Skin of body (tissue), 3 donors: ENCODE measurements at places on chromosomes 11 and 22. TPM values are rescaled to one million over a fixed set of nuclear protein-coding genes. Genes with fewer than 3 reads are reported as not detected.

DNA sequence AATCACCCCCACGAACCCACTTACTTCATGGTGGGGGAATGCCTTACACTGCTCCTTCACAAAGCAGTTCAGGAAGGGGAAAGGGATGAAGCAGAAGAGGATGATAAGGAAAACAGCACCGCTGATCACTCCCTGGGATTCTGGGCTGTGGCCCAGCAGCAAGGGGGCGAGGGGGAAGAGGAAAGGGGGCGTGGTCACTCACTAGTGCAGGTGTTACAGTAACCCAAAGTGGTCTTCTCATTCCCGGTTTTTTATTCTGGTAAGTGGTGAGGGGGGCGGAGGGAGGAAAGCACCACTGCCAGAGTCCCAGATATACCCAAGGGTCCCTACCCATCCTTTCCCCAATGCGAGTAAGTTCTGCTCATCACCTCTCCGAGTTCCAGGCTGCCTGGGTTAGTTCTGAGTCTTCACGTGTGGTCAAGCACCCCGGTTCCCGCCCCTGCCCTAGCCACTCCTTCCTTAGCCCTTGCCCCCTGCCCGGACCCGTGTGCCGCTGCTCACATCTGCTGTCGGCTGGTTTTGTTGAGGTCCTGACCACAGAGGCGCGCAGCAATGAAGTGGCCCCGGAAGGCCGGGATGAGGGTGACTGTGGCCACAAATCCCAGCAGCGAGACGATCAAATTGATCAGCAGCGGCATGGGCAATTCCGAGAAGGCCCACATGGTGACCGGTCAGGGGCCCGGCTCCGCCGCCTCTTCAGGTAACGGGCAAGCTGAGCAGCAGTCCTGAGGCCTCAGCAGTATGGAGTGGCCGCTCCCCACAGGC lies 477 bp downstream of the DPAGT1 start:
- DNase-seq, result peak; percentile 14

DNA sequence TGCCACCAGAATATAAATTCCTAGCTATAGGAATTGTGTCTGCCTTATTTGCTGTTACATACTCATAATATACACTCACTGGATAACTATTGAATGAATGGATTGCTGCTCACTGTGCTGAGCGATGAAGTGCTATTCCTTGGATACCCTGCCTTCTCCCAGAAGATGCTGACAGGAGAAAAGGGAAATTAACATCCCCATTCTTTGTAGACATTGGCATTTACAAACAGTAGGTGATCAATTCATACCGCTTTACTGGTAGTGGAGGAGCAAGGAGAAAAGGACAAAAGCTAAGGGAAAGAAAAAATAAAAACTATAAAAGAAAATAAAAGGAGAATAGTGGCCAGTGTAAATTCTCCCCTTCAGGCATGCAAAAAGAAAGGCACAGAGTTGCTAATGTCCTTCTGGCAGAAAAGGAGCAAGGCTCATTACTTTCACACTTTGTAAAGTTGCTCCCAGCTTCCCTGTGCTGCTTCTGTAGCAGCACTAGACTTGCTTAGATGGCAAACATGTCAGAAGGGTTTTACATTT lies 183.0 kb downstream of the LUZP2 start:
- DNase-seq, result no peak

Gene LRRC74B
- total RNA-seq, result 0.20 TPM

DNA sequence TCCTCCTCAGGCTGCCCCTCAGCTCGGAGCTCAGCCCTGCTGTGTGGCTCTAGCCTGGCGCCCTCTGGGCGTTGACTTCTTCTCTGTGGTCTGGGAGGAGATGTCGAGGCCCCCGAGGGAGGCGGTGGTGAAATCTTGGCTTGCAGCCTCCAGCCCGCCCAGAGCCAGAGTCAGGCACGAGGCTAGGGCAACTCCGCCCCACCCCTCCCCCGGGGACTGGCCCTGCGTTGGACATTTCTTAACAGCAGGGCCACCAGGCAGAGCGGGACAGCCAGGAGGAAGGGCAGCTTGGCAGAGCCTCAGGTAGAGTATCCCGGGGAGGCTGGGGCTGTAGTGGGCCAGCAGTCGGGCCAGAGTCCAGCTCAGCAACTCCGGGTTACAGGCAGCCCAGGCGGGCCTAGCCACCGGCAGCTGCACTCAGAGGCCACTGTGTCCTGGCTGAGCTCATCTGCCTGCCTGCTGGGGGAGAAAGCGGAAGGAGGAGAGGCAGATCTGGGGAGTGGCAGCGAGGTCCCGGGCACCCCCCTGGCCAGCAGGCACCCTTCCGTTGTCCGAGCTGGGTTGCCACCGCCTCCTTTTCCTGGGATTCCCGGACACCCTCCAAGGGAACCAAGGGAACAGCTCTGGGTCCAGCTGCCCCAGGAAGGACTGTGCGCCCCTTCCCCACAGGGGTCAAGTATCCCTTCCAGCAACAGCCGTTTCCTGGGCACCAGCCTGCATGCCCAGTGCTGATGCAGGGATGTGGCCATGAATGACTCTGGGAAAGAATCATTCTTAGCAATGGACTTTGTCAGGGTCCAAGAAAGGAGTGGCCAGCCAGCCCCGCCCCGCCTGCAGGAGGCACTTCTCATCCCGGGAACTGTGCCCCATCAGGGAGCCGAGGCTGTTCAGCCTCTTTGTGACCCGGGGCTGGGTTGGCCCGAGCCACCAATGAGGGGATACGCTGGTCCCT lies at the start of gene ALDH3B1:
Gene ALDH3B1 (plus strand): TSS at position 238 of the 952 bp plus-strand sequence. CDS start 4,971 bp downstream, outside the sequence.
- DNase-seq, result no peak

Gene CASP5
- total RNA-seq, result 0.39 TPM

GRCh38 chr22:50528682-50529415 lies 963 bp downstream of the TYMP start:
- no peak for DNase-seq

GRCh38 chr22:29627196-29627535 lies 23.7 kb downstream of the NF2 start:
- DNase-seq, result no peak

DNA sequence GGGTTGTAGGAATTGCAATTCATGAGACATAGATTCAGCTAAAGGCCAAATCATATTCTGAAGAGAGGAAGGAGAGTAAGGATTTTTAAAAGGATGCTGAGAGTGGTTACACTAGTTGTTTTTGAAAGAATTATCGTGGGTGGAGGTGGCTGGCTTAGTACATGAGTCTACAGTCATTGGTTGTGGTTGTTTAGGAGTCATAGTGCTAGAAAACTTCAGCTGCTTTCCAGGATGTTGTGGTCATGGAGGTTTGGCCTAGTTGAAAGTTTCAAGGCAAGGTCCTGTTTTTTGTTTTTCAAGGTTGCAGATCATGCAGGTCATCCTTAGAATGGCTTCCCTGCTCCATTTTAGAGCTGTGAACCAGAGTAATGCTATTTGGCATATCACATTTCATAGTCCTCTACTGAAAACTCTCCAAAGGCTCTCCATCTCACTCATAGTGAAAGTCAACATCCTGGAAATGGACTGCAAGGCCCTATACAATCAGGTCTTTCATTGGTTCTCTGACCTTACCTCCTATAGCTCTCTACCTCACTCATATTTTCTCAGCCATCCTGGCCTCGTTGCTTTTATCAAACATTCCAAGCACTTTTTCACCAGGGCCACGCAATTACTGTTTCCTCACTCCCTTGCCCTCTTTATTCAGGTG lies 26.1 kb upstream of the ZBTB44 start:
- no peak for DNase-seq

Gene UQCR10
- 52.8 TPM for total RNA-seq

- no peak for DNase-seq
Observed at GRCh38 chr22:50171319-50171964, 911 bp downstream of the PANX2 start.

DNA sequence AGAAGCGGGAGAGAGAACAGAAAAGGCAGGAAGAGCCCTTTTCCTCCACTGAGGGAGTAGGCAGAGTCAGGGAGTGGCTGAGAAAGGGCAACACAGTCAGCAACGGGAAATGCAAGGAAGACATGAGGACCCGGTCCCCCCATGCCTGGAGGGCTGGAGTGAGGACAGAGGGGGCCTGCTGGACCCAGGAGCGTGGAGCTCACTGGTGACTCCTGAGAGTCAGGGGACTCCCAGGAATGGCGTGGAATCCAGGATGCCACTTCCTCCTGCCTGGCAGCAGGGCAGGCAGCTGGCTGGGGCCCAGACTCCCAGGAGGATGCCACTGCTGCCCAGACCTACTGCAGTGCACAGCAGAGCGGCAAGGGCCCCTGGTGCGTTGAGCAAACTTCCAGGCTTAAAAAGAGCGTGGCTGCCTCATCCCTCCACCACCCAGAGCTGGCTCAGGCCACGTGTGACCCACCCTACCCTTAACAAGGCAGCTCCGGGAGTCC lies 11.3 kb downstream of the C11orf21 start:
- no peak for DNase-seq

DNA sequence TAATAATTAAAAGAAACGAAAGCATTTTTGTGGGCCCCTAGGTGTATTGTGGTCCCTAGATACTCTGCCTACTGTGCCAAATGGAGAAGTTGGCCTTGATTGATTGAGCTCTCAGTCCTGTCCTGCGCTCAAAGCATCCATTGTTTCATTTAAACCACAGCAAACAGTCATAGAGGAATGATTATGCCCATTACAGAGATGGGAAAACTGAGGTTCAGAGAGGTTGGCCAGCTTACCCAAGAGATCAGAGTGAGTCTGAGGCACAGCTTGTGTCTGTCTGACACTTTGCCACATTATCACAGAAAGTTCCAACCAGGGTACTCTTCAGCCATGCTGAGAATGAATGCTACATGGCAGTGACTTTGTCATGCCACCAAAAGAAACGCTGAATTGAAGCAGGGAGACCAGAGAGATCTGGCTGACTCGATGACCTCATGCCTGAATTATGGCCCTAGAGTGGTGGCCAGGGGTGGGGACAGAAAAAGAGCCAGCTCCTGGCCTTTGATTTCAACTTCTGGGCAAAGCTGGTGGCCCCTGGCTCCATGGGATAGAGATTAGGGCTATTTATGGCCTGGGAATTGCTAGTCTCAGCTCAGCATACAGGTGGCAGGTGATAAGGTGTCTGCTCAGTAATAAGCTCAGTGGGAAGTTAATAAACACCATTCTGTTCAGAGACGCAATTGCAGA lies 180.5 kb downstream of the MIAT start:
- no peak for DNase-seq

- DNase-seq, result no peak
Observed at GRCh38 chr11:121479698-121480238, 27.0 kb upstream of the SORL1-AS1 start.

- peak; percentile 4 for DNase-seq
Observed at GRCh38 chr22:32396746-32397145, 15.3 kb downstream of the RTCB start.

- no peak for DNase-seq
Observed at GRCh38 chr11:24716403-24716802, 219.6 kb downstream of the LUZP2 start.

- no peak for DNase-seq
Observed at GRCh38 chr11:28491431-28491830, 383.2 kb downstream of the METTL15 start.

DNA sequence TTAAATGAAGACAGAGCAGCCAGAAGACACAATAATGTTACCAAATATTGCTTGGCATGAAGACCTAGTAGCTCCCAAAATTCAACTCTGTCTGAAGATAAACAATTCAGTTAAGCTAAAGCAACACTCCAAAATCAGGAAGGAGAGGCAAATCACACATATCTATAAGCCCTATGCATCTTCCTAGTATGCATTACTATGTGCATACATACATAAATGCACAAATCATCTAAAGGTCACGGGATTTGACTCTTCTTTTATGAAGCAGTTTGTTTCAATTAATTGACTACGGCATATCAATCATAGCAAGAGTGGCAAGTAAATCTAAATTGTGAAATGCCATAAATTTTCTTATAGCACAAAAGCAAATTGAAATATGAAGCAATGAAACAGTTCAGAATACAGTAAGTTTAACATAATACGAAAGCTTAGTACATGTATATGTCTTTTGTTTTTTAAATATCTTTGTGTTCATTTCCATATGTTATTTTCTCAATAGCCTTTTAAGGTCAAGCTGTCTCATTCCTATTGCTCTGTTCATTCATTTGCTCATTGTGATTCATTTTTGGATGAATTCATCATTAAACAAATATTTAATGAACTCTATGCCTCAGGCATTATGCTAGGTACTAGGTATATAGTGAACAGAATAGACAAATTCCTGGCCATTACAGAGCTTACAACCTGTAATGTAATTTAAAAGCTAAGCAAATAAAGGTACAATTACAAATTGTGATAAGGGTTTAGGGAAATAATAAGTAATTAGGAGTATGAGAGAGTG lies 540.5 kb downstream of the DLG2 start:
- no peak for DNase-seq

Gene NAGA
- total RNA-seq, result 21.6 TPM

GRCh38 chr11:30304620-30305019 lies 18.3 kb upstream of the ARL14EP start:
- DNase-seq, result no peak

Gene ALKBH8
- 7.4 TPM for total RNA-seq

DNA sequence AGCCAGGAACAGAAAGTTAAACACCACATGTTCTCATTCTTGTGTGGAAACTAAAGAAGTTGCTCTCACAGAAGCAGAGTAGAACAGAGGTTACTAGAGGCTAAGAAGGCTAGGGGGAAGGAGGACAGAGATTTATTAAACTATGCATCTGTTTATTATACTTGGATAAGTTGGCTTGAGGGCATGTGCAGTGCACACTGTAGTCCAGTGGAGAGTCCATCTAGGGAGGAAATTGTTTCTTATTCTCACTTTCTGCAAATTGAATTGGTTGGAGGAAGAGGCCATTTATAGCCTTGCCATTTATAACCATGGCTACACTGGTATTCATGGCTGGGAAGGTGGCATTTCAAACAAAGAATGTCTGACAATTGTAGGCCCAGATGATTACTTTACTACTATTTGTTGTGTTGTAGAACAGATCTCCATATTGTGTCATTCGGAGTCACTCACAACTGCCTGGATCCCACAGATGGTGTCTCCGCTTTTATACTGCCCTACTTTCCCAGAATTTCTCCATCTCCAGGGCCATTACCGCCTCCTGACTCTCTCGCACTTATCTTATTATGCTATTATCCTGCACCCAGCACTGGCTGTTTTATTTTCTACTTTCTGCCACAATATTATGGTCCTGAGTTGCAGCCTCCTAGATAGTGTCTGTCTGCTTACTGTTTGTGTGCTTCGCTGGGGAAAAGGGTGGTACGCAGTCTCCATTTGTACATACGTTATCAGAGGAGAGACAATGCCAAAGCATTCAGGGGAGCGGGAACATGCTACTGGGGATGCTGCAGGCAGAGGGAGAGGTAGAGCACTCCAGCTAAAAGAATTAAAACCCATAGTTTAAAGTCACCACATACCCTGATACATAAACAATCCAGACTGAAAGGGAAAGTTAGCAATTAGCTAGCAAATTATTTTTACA lies 169.3 kb upstream of the BLID start:
- DNase-seq, result no peak

DNA sequence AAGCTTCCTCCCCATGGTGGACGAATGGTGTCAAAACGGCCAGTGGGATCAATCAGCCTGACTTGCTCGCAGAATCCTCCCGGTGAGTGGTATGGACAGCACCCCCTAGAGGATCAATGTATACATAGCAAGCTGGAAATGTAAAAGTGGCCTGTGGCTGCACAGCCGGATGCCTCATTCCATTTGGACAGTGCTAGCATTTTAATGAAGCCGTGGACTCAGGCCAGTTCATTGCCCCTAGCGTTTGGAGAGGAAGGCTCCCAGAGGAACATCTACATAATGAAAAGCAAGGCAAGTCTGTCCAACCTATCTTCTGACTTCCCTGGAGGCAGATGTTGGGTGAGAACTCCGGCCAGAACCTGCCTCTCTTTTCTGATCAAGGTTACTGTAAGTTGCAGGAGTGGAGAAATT lies 942.3 kb downstream of the NTM start:
- no peak for DNase-seq
